GM13977 (cell line): ENCODE measurements at places on chromosomes 12 and 14.
A peak's percentile ranks its signal among the peaks of the same experiment; 100 is the strongest.

GRCh38 chr14:22531451-22532344, 57.3 kb downstream of the DAD1 start:
- DNase-seq = peak; percentile 63

DNA sequence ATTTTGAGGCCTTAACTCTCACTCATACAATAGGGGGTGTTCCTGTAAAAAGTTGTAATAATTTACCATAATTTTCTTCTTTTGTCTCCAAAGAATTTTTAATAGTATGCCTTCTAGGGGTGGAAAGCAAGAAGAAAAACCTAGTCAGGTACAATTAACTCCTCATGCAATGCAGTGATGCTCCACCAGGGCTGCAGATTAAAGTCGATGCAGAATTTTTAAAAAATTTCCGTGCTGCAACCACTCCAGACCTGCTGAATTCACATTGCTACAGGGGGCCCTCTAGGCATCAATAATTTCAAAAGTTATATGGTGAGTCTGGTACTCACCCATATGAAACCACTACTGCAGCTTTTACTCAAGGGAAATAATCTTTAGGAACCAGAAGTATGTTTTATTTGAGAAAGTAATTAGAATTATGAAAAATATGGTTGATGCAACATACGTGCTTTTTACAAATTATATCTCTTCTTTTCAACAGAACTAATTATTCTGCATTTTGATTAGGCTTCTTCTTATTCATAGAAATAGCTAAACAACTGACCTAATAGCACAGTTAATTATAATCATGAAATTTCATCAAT, 353.2 kb downstream of the BCAT1 start:
- no peak for DNase-seq

GRCh38 chr12:1474041-1474573, 120.3 kb downstream of the FBXL14 start:
- DNase-seq = no peak

DNA sequence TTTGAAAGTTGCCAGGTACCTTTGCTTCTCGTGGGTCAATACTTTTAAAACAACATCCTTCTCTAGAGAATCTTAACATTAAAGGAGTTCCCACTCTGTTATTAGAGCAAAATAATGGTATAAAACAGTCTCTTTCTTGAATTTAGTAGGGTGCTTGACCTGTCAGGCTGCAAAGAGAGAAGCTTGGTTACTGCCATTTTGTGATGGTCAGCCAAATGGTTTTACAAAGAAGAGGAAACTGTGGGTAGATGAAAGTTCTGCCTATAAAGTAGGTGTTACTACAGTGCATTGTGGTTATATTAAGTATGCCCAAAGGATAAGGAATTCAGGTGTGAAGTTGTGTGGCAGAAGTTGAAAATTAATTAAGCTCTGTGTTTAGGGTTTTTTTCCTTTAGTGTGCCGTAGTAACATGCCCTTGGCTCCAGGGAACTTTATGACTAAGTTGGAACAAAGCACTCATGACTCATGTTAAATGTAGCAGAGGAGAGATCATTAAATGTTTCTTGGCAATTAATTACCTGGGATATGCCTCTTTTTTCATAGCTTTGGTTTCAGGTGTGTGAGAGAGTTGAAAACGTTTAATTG, 354.0 kb upstream of the KITLG start:
- no peak for DNase-seq

- DNase-seq = no peak
These were observed 144.4 kb upstream of the PRICKLE1 start for GRCh38 chr12:42733911-42734310.

GRCh38 chr14:76782115-76782884, 21.0 kb downstream of the VASH1 start:
- no peak for DNase-seq

- no peak for DNase-seq
These were observed 37.4 kb downstream of the SLC6A12 start for GRCh38 chr12:176321-177181.

DNA sequence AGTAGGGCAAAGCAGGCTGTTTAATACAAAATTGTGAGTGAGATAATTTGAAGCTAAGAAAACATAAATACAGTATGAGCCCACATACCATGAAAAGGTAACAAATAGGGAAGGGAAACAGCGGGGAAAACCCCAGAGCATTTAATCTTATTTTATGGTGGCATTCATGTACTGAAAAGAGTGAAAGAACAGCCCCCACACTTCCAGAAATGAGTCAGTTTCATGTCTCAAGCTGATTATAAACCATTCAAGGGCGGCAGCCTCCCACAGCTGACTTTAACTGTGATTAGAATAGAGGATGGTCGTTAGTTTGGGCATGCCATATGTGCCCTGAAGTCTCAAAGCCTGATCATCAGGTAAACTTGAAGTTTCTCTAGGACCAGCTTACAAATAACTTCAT, 64.5 kb downstream of the FOXG1 start:
- DNase-seq = peak; percentile 60

- no peak for DNase-seq
These were observed 12.9 kb upstream of the TUBA1A start for GRCh38 chr12:49201595-49202295.

DNA sequence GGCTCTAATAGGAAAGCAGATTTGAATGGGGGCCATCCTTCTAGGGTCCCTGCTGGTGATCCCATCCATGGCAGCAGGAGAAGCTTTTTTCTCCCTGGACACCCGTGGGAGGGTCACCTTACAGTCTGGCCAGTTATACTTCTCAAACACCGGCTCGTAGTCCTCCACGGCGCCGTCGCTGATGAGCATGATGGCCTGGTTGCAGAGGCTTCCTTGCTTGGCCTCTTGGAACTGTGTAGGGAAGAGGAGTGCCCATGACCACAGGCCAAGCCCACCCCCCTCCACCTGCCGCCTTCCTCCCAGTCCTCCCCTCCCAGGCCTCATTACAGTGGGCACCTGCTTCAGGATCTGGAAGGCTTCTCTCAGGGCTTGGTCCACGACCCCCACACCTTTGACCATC, 33.8 kb downstream of the CACNA2D4 start:
- DNase-seq = no peak

DNA sequence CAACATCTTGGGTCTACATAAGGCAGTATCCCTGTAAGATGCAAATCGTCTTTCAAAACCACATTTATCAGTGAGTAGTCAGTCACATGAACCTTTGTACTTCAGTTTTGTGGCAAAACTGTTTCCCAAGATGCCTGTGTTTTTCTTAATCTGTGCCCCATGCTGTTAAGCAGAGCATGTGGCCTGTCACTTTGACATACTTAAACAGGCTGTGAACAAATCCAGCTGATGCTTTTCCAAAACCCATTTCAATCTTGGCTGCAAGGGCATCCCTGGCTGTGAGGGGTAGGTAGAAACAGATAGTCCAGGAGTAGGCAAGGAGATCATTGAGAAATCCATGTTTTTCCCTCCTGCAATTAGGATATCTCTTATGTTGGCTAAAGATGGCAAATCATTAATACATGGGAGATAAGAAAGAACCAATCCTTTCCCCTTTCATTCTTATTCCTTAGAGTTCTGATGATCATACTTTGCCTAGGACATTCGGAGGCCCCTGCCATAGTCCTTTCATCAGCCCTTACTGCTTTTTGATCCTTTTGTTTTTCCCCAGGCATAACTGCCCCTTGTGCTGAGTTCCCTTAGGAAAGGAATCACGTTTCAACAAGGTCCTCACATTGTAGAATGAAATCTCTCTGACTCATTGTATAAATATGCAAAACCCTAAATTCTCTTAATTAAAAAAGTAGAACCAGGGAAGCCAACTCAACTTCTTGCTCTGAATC, 121.1 kb upstream of the EEA1 start:
- no peak for DNase-seq

- no peak for DNase-seq
These were observed 2.1 kb upstream of the GSC start for GRCh38 chr14:94771906-94772490.

DNA sequence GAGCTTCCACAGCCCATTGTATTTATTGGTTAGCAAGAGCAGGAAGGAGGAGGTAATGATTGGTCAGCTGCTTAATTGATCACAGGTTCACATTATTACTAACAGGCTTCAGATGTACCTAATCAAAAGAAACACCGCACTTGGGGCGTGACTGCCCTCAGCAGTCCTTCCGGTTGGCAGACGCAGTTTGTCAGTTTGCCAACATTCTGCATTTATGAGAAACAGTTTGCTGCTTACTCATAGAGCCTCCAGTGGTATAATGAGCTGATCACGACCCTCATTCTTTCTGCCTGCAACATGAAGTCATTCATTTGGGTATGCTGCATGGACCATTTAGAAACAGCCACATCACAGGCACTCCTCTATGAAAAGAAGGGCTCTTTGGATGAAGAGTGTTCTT, 42.5 kb upstream of the PPM1H start:
- no peak for DNase-seq

DNA sequence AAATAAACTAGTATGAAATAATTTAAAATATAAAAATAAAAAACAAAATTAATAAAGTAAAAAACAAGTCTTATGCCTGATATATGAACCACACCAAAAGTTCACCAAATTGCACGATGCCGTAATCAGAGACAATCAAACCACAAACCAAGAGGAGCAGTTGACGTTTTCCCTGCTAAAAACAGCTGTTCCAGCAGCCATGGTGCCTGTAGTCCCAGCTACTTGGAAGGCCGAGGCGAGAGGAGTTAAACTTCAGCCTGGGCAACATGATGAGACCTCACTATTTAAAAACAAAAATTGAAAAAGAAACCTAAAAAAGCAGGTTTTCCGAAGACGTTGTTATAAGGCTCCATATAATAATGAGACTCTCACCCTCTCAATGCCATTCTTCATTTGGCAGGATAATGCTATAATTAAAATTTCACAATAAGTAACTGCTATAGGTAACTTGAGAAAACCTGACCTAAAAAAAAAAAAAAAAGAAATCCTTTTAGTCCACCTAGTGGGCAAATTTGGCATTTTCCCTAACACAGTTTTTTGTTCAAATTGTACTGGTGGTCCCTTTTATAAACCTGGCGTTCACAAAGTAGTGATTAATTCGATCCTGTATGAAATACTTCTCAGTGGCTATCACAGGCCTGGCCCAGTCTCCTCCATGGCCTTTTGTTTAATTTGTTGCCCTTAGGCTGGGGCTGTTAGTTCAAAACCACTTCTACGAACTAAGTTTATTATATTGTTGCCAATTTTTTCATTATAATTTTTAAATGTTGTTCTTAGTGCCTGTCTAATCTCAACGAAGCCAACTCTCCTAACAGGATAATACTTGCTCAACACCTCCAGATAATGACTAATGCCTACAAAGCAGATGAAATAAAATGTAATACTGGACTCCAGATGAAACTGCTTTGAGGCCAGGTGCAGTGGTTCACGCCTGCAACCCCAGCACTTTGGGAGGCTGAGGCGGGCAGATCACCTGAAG, 62.1 kb downstream of the TNFAIP2 start:
- DNase-seq = peak; percentile 69

GRCh38 chr14:63361790-63362189, 43.1 kb upstream of the GPHB5 start:
- no peak for DNase-seq

DNA sequence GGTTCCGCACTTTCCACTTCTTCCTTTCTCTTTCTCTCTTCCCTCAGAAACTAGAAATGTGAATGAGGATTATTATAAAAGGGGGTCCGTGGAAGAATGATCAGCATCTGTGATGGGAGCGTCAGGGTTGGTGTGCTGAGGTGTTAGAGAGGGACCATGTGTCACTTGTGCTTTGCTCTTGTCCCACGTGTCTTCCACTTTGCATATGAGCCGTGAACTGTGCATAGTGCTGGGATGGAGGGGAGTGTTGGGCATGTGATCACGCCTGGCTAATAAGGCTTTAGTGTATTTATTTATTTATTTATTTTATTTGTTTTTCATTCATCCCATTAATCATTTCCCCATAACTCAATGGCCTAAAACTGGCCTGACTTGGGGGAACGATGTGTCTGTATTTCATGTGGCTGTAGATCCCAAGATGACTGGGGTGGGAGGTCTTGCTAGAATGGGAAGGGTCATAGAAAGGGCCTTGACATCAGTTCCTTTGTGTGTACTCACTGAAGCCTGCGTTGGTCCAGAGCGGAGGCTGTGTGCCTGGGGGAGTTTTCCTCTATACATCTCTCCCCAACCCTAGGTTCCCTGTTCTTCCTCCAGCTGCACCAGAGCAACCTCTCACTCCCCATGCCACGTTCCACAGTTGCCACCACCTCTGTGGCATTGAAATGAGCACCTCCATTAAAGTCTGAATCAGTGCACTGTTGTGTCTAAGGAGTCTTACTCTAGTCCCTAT, 4.6 kb upstream of the ATN1 start:
- no peak for DNase-seq

GRCh38 chr12:103177639-103178255, 220.3 kb downstream of the ASCL1 start:
- no peak for DNase-seq

- no peak for DNase-seq
These were observed 5.5 kb downstream of the SLC38A1 start for GRCh38 chr12:46263140-46264016.

GRCh38 chr12:13472690-13473089, 276.2 kb downstream of the EMP1 start:
- peak; percentile 68 for DNase-seq

- DNase-seq = peak; percentile 21
These were observed 765 bp downstream of the TMEM120B start for GRCh38 chr12:121713257-121713777.

DNA sequence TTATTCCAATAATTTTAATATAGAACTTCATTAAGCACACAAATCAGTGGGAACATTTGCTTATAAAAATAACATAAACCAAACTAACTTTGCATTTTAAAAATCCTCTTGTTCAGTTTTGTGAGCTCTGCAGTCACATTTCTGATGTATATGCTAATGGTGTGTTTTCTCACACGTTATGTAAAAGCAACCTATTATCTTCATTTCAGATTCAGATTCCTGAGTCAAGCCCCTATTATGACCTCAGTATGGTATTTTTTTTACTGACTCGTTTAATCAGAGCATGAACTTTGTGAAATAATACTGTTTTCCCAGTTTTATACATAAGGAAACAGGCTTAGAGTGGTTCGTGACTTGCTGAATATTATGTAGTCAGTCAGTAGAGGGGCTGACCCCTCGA, 394.0 kb downstream of the TMEM117 start:
- no peak for DNase-seq

- no peak for DNase-seq
These were observed 703 bp downstream of the HIGD1C start for GRCh38 chr12:50953047-50953446.

GRCh38 chr12:120598674-120599463, 17.7 kb upstream of the POP5 start:
- DNase-seq = no peak

- no peak for DNase-seq
These were observed 72.7 kb upstream of the GRIP1 start for GRCh38 chr12:66751432-66752113.
